Stimulated activated naive B cell treated with anti-CD40 and anti-IgM and Interleukin-4, amounts not matched to agents 10 μg/mL and 1 μg/mL and 100 μg/mL, for 72 hours (primary cell): ENCODE measurements at places on chromosomes 1 and 21.
A peak's percentile ranks its signal among the peaks of the same experiment; 100 is the strongest.

DNA sequence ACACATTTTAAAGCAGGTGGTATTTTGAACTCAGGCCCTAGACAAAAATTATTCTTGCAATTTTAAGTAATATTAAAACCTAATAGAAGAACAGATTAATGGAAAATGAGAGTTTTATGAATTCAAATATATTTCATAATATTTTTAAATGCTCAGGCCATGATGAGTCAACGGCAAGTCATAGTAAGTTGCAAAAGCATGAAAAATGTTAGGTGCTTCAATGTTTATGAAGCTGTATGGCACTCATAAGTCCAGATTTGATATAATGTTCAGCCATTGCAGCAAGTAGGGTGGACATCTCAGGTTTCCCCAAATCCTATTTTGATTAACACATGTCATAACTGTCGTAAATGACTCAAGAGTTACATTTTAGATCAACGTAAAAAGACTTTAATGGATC lies 112.6 kb downstream of the GRIK1 start:
- no peaks in the 10 kb centered on the region for H3K36me3 ChIP-seq
- no peak for DNase-seq
- no peaks in the 10 kb centered on the region for H3K4me1 ChIP-seq
- H3K27ac ChIP-seq: no peak overlapping the region
- no peak overlapping the region for H3K4me3 ChIP-seq

- H3K36me3 ChIP-seq: peaks cover 15% of the 10 kb centered on the region
- no peak overlapping the region for H3K4me3 ChIP-seq
- peaks cover 48% of the 10 kb centered on the region for H3K4me1 ChIP-seq
- peak overlapping the region; percentile 51 for H3K27ac ChIP-seq
- DNase-seq: no peak
These were observed 2.3 kb downstream of the MX1 start for GRCh38 chr21:41428311-41428710.

GRCh38 chr1:175317309-175317708 lies 124.7 kb upstream of the KIAA0040 start:
- DNase-seq: no peak
- H3K27ac ChIP-seq: no peak overlapping the region
- no peaks in the 10 kb centered on the region for H3K27me3 ChIP-seq
- no peaks in the 10 kb centered on the region for H3K36me3 ChIP-seq

- H3K4me1 ChIP-seq: no peaks in the 10 kb centered on the region
- H3K27me3 ChIP-seq: peaks cover 38% of the 10 kb centered on the region
- no peak overlapping the region for H3K27ac ChIP-seq
- no peak for DNase-seq
These were observed 47.2 kb upstream of the IFFO2 start for GRCh38 chr1:19003371-19004290.

DNA sequence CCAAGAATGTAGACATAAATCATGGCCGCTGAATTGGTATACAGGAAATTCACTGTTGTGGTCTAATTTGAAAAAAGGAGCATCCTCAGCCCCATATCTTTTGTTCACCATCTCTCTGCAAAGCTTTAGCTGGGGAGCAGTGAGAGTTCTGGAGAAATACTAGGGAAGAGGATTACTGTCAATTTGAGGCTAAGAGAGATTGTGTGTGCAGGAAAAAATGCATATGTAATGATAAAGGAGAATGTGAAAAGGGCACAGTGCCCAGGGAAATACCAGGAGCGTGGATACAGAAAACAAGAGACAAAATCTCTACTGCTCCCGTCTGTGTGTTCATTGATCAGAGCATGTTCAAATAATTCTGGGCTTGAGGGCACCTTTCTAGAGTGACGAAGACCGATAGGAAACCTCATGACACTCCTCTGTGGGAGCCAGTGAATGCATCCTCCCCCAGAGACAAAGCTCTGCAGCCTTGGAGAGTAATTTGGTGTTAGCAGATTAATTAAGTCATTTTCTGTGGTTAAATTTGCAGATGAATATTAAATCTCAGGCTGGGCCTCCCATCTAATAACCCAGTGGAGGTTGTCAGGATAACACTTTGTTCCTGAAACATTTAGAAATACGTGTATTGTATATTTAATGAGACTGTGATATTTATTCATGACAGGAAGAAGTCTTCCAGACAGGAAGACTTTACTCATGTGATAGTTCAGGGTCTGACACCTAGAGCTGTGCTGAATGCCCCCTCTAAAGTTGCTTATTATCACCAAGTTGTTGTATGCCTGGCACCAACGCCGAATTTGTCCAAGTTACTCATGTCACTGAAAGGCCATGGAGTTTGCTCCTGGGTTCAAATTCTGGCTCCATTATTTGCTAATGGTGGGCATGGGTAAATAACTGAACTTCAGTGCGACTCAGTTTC lies 287.3 kb upstream of the SGIP1 start:
- H3K4me3 ChIP-seq: no peak overlapping the region
- H3K36me3 ChIP-seq: no peaks in the 10 kb centered on the region
- no peak for DNase-seq

DNA sequence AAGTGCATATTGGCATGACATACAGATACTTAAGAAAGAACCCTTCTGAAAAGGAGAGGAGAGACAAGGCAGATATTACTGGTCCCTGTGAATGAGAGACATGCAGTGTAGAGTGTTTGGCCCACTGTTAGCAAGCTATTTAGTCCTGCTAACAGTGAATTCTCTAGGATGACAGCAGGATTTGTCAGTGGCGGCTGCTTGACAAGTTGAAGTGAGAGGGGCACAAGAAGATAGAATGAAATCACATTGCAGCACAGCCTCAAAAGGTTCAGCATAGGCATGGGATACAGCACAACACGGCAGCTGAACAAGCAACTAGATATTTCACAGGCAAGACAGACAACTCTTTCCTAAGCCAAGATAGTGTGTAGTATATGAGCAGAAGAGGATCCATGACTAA lies 407.9 kb downstream of the PLA2G4A start:
- H3K27ac ChIP-seq: no peak overlapping the region
- no peak overlapping the region for H3K4me3 ChIP-seq
- DNase-seq: no peak
- H3K27me3 ChIP-seq: no peaks in the 10 kb centered on the region

DNA sequence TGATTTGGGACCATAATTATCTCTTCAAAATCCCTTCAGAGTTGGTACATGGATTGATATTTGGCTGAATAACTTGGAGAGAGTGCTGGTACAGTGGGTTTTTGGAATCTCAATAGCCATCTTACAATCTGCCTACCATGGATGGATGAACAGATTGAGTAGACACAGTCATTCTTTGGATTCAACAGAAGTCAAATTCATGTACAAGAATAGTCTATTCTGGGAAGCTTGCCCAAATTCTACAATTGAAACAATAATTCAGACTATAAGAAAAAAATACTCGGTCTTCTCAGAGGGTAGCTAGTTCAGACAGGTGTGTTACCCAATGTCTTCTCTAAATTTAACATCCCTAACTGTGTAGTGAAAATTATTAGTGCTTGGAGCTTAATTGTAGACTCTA lies 574.0 kb downstream of the LRRIQ3 start:
- no peak for DNase-seq
- H3K4me1 ChIP-seq: no peaks in the 10 kb centered on the region
- no peak overlapping the region for H3K27ac ChIP-seq
- no peak overlapping the region for H3K4me3 ChIP-seq
- H3K27me3 ChIP-seq: no peaks in the 10 kb centered on the region

DNA sequence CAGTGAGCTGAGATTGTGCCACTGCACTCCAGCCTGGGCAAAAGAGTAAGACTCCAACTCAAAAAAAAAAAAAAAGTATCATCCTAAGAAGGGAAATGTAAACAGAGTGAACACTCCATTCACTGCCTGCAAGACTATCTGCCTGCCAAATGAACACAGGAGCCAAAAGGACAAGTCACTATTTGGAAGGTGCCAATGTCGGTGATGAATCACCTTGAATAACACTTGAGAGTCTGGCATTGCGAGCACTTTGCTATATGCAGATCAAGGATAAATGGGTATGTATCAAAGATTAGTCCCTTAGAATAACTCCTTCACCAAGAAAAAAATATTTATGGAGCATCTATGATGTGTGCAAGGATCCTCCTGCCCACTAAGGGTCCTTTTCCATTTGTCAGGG lies 6.6 kb downstream of the UBR4 start:
- H3K27ac ChIP-seq: no peak overlapping the region
- H3K27me3 ChIP-seq: no peaks in the 10 kb centered on the region
- peaks cover 62% of the 10 kb centered on the region for H3K4me1 ChIP-seq
- H3K4me3 ChIP-seq: no peak overlapping the region
- no peak for DNase-seq

DNA sequence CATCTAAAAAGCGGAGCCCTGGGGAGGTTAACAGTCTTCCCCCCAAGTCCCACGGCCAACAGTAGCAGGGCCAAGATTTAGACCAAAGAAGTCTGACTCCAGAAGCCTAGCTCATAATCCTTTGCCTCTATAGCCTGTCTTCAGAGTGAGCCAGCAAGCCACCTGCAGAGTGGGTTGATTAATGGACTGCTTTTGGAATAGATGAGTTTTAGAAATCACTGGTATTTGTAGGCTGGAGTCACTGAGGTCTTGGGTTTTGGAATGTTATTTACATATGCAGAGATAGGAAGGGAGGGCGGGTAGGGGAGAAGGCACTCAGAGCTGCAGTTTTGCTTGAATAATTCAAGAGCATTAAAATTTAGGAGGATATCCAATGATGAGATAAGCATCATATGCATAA lies 90.8 kb upstream of the L1TD1 start:
- H3K27me3 ChIP-seq: no peaks in the 10 kb centered on the region
- H3K36me3 ChIP-seq: peaks cover 15% of the 10 kb centered on the region
- H3K27ac ChIP-seq: no peak overlapping the region

- no peaks in the 10 kb centered on the region for H3K27me3 ChIP-seq
- no peak overlapping the region for H3K4me3 ChIP-seq
- DNase-seq: no peak
- H3K27ac ChIP-seq: no peak overlapping the region
These were observed 41.5 kb downstream of the MORN1 start for GRCh38 chr1:2349806-2350205.

DNA sequence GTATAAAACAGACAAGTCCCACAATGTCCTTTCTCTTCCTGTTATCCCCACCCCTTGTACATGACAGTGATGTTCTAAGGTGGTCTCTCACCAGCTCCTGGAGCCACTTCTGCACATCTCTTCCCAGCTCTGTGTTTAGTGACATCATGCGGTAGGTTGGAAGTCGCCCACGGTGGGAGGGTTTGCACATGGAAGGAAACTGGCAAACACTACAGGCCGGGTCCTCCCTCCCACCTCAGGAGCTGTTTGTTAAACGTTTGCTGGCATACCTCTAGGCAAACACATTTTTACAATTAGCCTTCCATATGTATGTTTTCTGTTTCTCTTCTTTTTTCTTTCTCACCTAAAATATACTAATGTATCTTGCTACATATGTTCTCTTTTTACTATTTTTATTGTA lies 107.4 kb downstream of the PCBP3 start:
- no peaks in the 10 kb centered on the region for H3K4me1 ChIP-seq
- no peak overlapping the region for H3K4me3 ChIP-seq
- DNase-seq: no peak
- no peaks in the 10 kb centered on the region for H3K36me3 ChIP-seq
- H3K27me3 ChIP-seq: no peaks in the 10 kb centered on the region
- no peak overlapping the region for H3K27ac ChIP-seq

DNA sequence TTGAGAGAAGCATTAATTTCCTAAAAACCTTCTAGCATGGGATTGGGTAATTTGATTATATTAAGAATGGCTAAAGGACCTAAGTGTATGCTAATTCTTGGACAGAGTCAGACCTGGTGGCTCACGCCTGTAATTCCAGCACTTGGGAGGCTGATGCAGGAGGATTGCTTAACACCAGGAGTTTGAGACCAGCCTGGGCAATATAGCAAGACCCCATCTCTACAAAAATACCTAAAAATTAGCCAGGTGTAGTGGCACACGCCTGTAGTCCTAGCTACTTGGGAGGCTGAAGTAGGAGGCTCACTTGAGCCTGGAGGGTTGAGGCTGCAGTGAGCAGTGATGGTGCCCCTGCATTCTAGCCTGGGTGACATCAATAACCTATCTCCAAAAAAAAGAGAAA lies 45.9 kb upstream of the BMP8A start:
- H3K27me3 ChIP-seq: no peaks in the 10 kb centered on the region
- no peak overlapping the region for H3K4me3 ChIP-seq
- peak overlapping the region; percentile 14 for H3K27ac ChIP-seq
- H3K36me3 ChIP-seq: peaks cover 41% of the 10 kb centered on the region
- no peak for DNase-seq

GRCh38 chr1:160578175-160578524 lies 1.1 kb downstream of the CD84 start:
- peaks cover 66% of the 10 kb centered on the region for H3K4me1 ChIP-seq
- H3K36me3 ChIP-seq: peaks cover 31% of the 10 kb centered on the region
- peak overlapping the region; percentile 93 for H3K27ac ChIP-seq
- DNase-seq: no peak

DNA sequence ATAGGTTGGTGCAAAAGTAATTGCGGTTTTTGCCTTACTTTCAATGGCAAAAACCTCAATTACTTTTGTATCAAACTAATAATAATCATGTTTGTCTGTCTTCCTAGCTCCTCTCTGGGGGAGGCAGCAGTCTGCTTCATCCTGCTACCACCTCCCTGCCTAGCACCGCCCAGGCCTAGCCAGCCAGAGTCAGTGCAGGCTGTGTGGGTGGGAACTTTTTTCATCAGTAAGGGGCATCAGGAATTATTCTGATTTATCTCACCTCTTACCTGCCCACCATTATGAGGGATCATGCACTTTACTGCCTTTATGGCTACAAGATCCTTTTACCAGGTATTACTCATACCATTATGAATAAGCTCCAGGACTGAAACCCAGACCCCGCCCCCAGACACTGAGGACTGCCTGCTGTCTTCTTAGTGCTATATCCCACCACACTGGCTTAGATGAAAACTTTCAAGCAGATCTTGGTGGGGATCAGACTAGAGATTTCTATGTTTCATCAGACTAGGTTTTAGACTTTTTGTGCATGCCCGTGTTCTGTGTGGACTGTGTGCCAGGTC lies 116.4 kb downstream of the PBX1 start:
- no peaks in the 10 kb centered on the region for H3K36me3 ChIP-seq
- no peaks in the 10 kb centered on the region for H3K27me3 ChIP-seq
- no peak overlapping the region for H3K27ac ChIP-seq
- no peak for DNase-seq
- no peak overlapping the region for H3K4me3 ChIP-seq

- no peak overlapping the region for H3K4me3 ChIP-seq
- H3K27me3 ChIP-seq: no peaks in the 10 kb centered on the region
- DNase-seq: no peak
- H3K4me1 ChIP-seq: no peaks in the 10 kb centered on the region
- H3K36me3 ChIP-seq: no peaks in the 10 kb centered on the region
These were observed 868.0 kb downstream of the USP25 start for GRCh38 chr21:16597753-16598152.

- no peaks in the 10 kb centered on the region for H3K36me3 ChIP-seq
- H3K4me1 ChIP-seq: peaks cover 20% of the 10 kb centered on the region
- peak overlapping the region; percentile 42 for H3K27ac ChIP-seq
- H3K4me3 ChIP-seq: no peak overlapping the region
- DNase-seq: no peak
- no peaks in the 10 kb centered on the region for H3K27me3 ChIP-seq
These were observed 22.3 kb upstream of the HSPA13 start for GRCh38 chr21:14405225-14405624.

DNA sequence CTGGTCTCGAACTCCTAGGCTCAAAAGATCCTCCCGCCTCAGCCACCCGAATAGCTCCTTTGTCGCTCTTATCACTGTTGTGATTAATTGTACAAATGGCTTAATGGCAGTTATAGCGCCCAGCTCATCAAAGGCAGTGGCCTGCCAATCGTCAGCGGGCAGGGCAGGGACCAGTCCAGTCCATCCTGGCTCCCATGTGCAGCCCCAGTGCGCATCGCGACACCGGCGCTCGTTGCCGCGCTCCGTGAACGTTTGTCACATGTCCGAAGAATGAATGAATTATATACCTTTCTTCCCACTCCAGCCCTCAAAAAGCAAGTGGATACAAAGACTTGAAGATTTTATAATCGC lies 18.4 kb downstream of the MTX1 start:
- DNase-seq: no peak
- H3K4me3 ChIP-seq: peak overlapping the region; percentile 84
- no peaks in the 10 kb centered on the region for H3K27me3 ChIP-seq
- H3K27ac ChIP-seq: peak overlapping the region; percentile 95
